NCI-H1930 (cell line): ENCODE measurements at places on chromosomes 3 and 15.

GRCh38 chr3:34567266-34567665, 768.8 kb downstream of the PDCD6IP start:
- no peak for DNase-seq

GRCh38 chr15:54109014-54109413, 130.8 kb downstream of the UNC13C start:
- no peak for DNase-seq

DNA sequence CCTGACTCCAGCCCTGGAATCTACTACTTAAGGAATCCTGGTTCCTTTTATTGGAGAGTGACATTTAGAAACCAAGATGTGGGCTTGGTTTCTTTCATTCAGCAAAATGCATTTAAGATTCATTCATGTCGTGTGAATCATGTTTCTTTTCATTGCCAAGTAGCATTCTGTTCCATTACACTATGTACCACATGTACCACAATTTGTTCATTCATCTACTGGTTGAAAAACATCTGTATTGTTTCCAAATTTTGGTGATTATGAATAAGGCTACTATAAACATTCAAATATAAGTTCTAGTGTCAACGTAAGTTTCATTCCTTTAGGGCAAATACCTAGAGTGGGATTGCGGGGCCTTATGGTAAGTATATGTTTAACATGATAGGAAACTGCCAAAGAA, 264.2 kb downstream of the VPS13C start:
- DNase-seq: no peak

- no peak for DNase-seq
These were observed 46.7 kb downstream of the TLE3 start for GRCh38 chr15:70050970-70051369.

DNA sequence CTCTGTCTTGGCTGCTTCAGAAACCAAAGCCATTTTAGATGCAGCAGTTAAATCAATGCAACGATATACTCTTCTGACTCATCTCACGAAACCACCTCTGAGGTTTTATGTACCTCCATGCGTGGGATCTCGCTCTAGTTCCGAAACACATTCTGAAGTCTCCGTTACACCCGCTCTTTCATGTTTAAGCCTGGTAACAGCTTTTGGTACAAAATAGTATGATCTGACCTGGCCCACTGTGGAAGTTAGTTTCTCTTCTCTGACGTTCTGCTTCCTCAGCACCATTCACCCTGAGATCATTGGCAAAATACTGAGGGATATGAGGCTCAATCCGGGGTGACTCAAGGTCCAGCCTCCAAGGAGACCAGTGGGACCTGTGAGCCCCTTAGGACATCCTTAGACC, 121.9 kb downstream of the TMEM266 start:
- DNase-seq: no peak
